Activated CD4-positive, alpha-beta T cell treated with anti-CD3 and anti-CD28 coated beads for 36 hours (primary cell): ENCODE measurements at places on chromosomes 6 and 20.
A peak's percentile ranks its signal among the peaks of the same experiment; 100 is the strongest.

GRCh38 chr6:23601811-23602345 lies 524.1 kb upstream of the NRSN1 start:
- no peak for DNase-seq

DNA sequence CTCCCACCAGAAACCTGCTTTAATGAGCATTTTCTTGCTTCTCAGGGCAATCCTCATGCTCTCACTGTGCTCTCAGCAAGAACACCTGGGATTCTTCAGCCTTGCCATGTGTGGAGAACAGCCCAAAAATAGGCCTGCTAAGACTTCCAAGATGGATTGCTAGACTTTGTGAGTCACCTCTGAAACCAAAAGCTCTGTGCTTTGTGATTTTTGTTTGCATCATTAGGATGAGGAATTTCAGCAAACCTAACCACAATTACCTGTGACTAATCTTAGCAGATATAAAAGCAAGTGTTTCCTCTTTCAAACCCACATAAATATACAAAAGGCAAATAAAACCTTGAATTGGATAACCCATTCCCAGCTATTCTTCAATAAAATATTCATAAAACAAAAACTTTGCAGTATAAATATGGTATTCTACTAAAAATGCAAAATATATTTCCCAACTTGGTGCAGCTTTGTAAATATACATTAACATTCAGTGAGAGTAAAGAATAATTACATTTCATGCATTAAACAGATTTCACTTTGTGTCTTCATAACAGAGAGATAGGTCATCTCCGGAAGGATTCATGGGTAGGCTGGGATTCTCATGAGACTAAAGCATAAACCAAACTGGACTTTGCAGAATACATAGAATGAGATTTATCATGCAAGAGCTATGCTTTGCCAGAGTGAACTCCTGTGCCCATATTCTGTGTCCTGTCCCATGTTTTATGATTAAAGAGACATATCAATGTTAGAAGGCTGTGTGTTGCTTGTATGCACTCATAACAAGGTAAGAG lies 33.5 kb downstream of the TPBG start:
- DNase-seq: no peak

DNA sequence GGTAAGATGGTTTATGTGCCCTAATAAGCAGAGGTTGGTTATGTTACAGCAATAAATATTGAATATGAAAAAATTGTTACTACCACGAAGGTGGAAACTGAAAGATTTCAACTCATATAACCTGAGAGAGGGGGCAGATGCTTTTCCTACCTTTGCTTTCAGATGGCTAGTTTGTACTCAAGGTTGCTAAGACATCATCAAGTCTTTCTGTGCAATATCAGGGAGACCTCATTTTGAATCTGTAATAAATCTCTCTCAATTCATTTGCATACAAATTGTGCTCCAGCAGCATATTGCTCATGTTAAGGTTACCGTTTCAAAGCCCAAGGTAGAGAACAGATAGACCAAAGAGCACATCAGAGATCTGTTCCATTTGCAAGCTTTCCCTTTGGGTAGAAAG lies 220.4 kb downstream of the KHDC1L start:
- no peak for DNase-seq

DNA sequence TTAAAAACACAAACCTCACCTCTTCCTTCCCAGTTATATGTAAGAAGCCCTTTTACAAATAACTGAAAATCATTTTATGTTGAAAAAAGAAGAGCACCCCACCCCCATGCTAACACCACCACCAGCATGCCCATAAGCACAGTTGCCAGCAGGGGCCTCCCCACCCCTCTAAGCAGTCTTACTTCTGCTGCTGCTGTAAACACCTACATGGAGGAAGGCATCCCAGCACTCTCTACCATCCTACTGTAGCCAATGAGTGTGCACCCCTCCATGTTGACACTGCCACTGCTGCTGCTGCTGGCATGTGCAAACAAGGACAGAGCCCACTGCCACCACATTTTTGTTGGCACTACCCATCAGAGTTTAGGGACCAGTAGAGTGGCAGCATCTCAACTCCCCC lies 49.6 kb upstream of the PHIP start:
- no peak for DNase-seq

GRCh38 chr20:18541741-18542140 lies 25.5 kb upstream of the SMIM26 start:
- DNase-seq: no peak

DNA sequence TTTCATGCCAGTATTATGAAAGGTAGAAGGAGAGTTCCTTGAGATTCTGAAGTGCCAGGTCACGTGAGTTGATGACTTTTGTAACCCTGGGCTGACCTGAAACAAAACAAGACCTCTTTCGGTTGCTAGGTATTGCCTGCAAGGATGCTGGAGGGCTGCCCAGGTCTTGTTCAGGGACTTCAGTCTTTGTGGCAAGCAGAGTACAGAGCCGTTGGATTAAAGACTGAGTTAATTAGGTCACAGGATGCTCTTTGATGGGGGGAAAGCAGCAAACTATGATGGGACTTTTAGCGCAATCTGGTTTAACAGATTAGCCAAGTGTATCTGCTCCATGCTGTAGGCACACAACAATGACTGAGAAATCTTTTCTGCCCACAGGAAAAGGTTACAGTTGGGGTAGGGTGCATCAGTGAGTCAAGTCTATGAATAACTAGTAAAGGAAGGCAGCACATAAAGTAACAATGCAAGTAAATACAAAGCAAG lies 12.8 kb upstream of the ELOVL5 start:
- DNase-seq: peak; percentile 67
